ENCODE measurements at places on chromosomes 13 and 19. TPM values are rescaled to one million over a fixed set of nuclear protein-coding genes. Genes with fewer than 3 reads are reported as not detected.

GRCh38 chr19:4803736-4804695 lies 12.5 kb downstream of the FEM1A start:
- peak; percentile 55 for DNase-seq

DNA sequence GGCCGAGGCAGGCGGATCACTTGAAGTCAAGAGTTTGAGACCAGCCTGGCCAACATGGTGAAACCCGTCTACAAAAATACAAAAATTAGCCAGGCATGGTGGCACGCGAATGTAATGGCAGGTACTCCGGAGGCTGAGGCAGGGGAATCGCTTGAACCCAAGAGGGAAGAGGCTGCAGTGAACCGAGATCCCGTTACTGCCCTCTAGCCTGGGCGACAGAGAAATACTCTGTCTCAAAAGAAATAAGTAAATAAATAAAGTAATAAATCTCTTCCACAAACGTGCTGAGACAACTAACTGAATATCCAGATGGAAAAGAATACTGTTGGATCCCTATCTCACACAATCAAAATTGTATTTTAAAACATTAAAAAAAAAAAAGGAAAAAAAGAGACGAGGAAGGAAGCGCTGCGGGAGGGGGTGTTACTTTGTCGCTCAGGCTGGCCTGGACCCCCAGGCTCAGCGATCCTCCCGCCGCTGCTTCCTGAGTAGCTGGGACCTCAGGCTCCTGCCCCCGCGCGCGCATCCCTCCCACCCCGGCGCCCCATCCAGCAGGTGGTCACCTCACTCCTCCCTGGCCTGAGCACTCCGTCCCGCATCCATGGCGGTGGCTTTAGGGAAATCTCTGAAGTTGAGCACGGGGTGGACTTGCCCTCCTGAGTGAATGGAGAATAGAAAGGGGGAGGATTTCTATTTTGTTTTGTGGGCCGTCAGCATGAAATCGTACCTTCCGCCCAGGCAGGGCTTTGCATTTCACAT lies 628 bp upstream of the ZNF813 start:
- no peak for DNase-seq

STARD13 gene
- total RNA-seq = 1.7 TPM

HAUS8 gene
- total RNA-seq = 12.8 TPM

- DNase-seq = no peak
Measured at GRCh38 chr13:21557995-21558394, 46.0 kb downstream of the MICU2 start.

SLC25A41 gene
- total RNA-seq = 0.05 TPM

DNA sequence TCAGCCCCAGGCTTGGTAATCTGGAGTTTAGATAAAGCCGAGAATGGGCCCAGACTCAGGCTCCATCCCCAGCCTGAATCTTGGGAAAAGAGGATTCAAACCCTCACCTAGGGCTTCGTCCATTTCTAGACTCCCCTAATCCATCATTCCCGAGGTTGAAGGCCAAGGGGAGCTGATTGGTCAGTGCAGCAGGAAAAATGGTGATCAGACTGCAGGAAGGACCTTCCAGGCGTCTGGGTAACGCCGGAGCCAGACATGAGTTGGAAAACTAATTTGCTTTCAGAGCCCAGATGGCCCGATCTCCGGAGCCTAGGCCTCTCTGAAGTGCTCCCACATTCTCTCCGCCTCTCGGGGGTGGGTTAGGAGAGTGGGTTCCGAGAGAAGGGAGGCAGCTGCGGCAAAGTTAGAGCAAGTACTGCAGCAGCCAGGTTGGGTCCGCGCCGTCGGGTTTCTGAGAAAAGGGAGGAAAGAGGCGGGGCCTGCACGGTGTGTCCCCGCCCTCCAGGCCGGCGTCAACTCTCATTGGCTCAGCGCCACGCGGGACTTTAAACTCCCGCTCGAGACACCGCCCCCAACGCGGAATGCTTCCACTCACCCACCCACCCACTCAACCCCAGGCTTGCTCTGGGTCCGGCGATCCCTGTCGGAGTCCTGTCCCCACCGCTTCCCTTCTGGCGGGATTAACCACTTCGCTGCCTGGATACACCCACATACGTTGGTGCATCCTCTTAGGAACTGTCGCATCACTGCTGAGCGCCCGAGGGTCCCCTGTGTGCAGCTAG lies 788 bp upstream of the RTBDN start:
- DNase-seq = no peak

PCSK4 gene
- total RNA-seq = 4.9 TPM

DNA sequence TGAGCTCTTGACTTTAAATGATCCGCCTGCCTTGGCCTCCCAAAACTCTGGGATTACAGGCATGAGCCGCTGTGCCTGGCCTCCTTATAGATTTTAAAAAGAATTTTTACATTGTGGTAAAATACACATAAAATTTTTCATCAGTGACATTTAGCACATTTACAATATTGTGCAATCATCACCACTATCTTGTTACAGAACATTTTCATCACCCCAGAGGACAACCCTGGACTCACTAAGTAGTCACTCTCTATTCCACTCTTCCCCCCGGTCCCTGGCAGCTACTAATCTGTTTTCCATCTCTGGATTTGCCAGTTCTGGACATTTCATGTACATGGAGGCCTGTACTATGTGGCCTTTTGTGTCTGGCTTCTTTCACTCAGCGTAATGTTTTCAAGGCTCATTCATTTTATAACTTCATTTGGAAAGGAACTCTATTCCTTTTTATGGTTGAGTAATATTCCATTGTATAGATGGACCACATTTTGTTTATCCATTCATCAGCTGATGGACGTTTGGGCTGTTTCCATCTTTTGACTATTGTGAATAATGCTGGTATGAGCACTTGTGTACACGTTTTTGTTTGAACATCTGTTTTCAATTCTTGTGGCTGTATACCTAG lies 19.9 kb downstream of the MEGF8 start:
- DNase-seq = no peak

ZNF296 gene
- total RNA-seq = 0.19 TPM

KIR3DL3 gene
- not detected for total RNA-seq

DNA sequence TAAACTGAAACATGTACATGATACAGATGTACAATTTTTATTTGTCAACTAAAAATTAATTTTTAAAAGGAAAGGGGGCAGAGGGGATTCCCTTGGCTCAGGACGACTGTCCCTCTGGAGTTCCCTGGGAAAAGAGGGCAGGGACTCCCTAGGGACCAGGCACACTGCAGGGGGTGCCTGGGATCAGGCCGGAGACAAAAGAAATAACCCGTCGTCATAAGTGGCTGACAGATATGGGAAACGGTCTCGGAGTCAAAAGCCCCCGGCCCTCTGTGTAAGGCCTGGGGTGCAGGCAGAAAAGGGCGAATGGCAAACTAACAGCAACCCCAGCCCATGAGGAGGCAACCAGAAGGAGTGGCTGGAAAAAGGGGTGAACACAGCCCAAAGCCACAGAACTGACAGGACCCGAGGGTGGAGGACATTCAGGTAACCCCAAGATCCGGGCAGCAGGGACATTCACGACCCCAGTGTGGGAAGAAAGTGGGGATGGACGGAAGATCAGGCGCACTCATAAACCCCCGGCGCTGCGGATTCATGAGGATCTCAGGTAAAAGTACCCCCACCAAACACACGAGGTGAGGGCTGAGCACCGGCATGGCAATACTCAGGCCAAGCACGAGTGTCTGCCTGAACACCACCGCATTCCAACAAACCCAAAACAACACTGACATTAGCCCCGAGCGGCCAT lies 6.7 kb downstream of the MLLT1 start:
- no peak for DNase-seq

DNA sequence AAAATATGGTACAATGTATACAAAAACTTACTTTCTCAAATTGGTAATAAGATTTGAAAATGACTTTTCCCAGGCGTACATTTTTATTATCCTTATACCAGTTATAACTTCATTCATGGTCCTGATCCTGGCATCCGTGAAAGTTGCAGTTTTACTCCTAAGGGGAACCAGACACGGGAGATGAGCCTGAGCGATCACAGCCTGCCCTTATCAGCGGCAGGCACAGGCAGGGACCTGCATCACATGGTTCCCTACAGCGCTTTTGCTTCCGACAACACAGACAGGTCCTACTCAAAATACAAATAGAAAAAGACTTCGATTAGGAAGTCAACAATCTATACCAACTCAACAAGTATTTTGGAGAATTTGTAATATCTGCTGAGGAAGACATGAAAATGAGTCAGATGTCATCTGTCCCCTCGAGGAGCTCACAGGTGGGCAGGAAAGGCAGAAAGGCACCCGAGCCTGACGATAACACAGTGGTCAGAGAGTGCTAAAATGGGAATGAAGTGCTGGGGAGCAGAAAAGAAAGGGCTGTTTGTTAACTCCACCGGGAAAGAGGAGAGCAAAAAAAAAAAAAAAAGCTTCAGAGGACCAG lies 93.4 kb downstream of the ABCC4 start:
- no peak for DNase-seq

CEACAM16 gene
- total RNA-seq = 0.24 TPM

GRCh38 chr13:100459747-100460146 lies 128.8 kb downstream of the GGACT start:
- DNase-seq = no peak

- no peak for DNase-seq
Measured at GRCh38 chr19:18419699-18420460, 682 bp downstream of the SSBP4 start.

GRCh38 chr13:57813651-57814050 lies 182.1 kb downstream of the PCDH17 start:
- DNase-seq = no peak

- no peak for DNase-seq
Measured at GRCh38 chr19:22052644-22053013, 345 bp downstream of the ZNF257 start.

SYNGR4 gene
- not detected for total RNA-seq

MISP3 gene
- 0.94 TPM for total RNA-seq

DNA sequence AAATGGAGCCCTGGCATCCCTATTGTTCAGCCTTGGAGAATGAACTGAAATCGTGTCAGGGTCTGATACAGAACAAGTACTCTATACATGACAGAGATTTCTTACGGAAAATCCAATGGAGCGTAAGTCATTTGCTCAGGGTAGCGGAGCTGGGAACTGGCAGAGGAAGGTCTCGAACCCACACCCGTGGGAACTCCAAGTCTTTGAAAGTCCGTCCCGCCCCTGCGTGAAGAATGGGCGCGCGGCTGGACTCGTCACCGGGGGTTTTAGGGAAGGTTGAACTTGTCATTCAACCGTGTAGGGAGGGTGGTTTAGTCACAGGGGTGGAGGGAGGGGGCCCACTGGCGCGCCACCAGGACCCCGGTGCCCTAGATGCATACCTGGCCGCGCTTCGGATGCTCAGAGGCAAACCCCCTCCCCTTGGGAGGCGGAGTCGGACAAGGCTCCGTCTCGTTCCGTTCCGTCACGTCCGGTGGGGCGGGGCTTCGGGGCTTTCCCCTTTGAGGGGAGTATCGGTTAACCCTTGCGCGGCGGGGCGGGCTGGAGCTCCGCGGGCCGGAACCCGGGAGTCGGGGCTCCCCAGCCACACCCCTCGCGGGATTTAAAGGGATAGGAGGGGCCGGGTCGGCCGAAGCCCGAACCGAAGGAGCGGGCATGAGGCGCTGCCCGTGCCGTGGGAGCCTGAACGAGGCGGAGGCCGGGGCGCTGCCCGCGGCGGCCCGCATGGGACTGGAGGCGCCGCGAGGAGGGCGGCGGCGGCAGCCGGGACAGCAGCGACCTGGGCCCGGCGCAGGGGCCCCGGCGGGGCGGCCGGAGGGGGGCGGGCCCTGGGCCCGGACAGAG lies at the start of the genes COQ8B and ITPKC:
Gene COQ8B (minus strand): TSS at position 405 of the 843 bp plus-strand sequence. CDS start 2,254 bp downstream, outside the sequence.
Gene ITPKC (plus strand): TSS at position 631 of the 843 bp plus-strand sequence. CDS start 24 bp downstream, at position 655.
- DNase-seq = peak; percentile 98

DNA sequence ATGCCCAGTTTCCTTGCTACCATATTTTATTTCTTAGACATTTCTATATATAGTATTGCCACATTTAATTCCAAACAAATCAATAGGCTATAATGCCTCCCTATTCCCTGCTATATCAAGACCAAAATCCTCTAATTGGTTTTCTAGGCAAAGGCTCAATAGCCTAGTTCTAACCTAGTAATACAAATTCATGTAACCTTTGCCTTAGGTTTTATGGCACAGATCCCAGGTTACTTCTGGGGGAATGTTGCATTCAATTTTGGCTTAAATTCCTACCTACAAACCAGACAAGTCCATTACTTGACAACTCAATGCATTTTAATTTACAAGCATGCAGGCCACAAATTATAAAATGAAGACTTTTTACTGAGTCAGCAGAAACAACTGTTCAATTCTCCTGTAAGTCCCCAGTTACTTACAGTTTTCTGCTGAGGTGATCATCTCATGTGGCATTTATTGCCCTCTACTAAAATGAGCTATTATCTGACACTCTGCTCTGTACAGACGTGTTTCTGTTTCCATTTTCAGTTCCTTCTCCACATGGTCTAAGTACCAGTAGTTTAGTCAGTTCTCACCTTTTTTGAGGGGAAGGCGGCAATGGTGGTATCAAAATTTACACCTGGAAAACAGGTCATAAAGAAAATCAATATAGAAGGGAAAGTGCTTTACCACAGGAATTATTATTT lies 11.7 kb downstream of the KCNRG start:
- DNase-seq = no peak

DNA sequence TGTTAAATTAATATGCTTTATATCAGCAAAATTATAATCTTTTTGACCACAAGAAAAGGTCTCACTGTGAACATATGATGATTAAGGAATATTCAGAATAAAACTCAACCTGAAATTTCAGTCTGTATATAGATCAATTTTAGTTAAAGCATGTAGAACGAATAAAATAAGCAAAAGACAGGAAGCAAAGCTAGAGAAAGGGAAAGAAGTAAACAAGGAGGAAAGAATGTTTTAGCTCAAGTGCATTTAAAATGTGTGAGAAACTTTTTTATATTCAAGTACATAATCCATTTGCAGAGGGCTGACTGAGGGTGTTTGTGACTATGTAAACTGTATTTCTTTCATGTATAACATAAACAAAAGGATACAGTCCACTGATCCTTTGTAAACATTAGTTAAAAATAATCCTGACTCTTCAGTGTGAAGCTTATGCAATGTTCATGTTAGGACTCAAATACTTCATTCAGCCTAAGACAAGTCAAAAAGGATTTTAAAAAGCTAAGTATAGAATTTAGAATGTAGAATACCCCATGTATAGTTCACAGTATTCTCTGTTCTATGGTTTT lies 472.1 kb downstream of the DIAPH3 start:
- no peak for DNase-seq

PCP2 gene
- total RNA-seq = 1.9 TPM

GRCh38 chr19:35404879-35405622 lies 34.2 kb downstream of the GPR42 start:
- DNase-seq = no peak

PPAN gene
- 31.5 TPM for total RNA-seq

- DNase-seq = no peak
Measured at GRCh38 chr19:18526316-18526715, 4.4 kb upstream of the ELL start.

JUNB gene
- total RNA-seq = 121 TPM

GRCh38 chr19:40286971-40287421 lies 1.9 kb upstream of the AKT2 start:
- DNase-seq = no peak

GRCh38 chr19:55529636-55530234 lies 7.2 kb downstream of the SBK2 start:
- no peak for DNase-seq

ZNF135 gene
- 7.0 TPM for total RNA-seq

- no peak for DNase-seq
Measured at GRCh38 chr19:32066056-32066455, 279.4 kb upstream of the ZNF507 start.

All from thymus (tissue), 14 donors.